ENCODE measurements at places on chromosomes 5 and 9.

DNA sequence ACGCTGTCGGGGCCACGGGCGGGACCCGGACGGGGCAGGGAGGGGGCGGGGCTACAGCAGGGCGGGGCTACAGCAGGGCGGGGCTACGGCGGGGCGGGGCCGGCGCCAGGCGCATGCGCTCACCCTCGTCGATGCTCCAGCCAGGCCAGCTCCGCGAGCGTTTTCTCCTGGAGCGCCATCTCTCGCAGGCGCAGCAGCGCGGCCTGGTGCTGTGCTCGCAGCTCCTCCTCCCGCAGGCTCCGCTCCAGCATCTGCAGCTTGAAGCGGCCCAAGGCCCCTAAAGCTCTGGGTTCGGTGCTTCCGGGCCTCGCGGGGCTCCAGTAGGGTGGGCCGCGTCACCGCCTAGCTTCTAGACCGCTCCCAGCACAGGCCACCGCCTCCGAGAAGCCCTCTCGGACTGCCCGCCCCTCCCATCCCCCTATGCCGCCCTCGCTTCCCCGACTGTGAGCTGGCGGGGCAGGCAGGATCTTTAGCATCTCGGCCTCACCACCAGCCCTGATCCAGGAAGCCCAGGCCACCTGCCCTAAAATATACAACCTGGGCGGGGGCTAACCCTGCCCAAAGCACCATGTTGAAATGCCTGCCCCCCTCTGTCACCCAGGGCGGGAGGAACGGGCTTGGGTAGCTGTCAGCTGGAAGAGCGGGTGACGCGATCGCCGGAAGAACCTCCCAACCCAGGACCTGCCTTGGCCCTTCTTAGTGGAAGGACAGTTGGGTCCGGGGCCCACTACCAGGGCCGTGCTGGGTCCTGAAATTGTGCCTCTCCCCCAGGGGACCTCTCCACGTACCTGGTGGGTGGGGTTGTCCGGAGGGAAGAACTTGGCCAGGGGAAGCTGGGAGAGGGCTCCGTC lies 21.9 kb upstream of the QSOX2 start:
- peak; percentile 69 for DNase-seq

- no peak for DNase-seq
Measured at GRCh38 chr9:2039294-2040180, 24.4 kb downstream of the SMARCA2 start.

- DNase-seq: no peak
Measured at GRCh38 chr9:80994892-80995291, 694.5 kb downstream of the TLE1 start.

DNA sequence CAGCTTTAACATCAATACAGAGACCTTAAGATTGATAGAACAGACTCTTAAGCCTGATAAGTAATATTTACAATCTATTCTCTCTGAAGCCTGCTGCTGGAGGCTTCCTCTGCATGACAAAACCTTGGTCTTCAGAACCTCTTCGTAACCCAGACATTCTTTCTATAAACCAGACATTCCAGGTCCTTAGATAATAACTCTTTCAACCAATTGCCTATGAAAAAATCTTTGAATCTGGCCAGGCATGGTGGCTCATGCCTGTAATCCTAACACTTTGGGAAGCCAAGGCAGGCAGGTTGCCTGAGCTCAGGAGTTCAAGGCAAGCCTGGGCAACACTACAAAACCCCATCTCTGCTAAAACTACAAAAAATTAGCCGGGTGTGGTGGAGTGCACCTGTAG lies 327.8 kb downstream of the ENC1 start:
- DNase-seq: no peak

DNA sequence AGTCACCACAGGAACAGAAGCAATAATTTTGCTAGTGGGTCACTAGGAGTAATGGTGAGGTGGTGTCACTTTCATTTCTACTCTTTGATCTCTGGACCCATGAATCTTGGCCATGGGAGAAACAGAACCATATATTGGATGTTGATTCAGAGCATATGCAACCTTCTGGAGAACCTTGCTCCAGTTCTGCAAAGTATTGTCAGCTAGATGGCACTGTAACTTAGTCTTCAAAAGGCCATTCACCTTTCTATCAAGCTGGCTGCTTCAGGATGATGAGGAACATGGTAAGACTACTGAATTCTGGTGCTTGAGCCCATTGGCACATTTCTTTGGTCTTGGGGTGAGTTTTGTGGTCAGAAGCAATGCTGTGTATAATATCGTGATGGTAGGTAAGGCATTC lies 129.1 kb upstream of the FBN2 start:
- DNase-seq: no peak

GRCh38 chr5:163190283-163190682 lies 247.1 kb upstream of the CCNG1 start:
- DNase-seq: no peak

DNA sequence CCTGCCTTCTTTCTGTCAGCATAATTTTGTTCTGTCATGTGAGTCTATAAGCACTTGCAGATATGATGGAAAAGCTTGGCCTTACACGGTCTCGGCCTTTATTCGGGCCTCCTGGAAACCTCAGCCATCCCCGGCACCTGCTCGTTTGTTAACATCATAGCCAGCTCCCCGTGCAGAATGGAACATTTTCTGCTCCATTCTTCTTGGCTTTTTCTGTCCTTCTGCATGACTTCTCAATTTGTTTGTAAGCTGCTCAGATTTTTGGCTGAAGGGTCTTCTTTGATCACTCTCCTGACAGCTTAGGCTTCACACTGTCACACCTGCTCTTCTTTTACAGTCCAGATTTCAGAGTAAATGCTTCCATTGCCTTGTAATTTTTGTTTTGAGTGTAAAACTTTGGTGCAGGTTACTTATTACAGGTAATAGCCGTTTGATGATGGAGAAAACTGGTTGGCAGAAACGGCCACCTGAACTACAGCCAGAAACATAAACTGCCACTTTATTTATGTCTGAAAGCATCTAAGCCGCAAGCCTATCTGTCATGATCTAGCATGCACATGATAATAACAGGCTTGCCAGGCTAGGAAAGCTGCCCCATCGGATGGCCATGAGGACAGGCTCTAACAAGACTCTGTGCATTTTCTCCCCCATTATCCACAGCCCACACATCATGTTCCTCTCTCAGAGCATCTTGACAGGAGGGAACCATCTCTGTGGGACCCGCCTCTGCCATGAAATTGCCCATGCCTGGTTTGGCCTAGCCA lies 197.0 kb downstream of the AOPEP start:
- no peak for DNase-seq

- DNase-seq: no peak
Measured at GRCh38 chr5:90221951-90222350, 187.6 kb downstream of the CETN3 start.

DNA sequence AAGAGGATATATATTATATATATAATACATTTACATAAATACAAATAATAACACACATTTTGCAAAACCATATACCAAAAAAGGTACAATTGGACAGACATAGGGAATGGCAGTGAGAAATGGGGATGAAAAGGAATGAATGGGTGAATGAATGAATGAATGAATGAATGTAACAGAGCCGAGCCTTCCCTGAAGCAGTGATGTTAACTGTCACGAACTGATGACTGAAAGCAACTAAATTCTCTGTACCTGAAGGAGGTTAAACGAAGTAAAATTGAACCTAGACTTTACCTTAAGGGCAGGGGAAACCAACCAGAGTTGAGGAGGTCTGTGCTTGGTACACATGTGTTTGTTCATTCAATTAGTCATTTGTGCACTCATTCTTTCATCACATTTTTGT lies 169.6 kb upstream of the TBC1D2 start:
- no peak for DNase-seq

GRCh38 chr5:135660826-135661575 lies 82.2 kb upstream of the CXCL14 start:
- DNase-seq: no peak

- no peak for DNase-seq
Measured at GRCh38 chr5:112109331-112110007, 309.6 kb downstream of the EPB41L4A start.

DNA sequence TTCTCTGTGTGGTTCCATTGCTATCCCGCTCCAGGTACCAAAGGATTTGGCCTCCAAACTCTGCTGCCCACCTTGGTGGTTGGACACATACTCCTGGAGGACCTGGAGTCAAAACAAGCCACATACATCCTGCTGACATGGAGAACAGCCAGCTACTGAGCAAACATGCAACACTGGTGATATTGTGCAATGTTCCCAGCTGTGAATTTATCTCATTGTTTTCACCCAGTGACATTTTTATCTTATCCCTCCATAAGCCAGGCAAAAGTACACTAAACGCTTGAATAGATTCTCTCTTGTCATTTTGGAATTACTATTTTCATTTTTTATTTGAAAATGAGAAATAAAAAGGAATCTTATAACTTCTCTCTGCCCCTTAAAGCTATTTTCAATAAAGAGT lies 11.1 kb upstream of the CTSL start:
- DNase-seq: no peak

GRCh38 chr9:131642496-131643083 lies 97.3 kb downstream of the PRRT1B start:
- DNase-seq: no peak

- DNase-seq: no peak
Measured at GRCh38 chr9:7366121-7366520, 433.5 kb downstream of the DMAC1 start.

DNA sequence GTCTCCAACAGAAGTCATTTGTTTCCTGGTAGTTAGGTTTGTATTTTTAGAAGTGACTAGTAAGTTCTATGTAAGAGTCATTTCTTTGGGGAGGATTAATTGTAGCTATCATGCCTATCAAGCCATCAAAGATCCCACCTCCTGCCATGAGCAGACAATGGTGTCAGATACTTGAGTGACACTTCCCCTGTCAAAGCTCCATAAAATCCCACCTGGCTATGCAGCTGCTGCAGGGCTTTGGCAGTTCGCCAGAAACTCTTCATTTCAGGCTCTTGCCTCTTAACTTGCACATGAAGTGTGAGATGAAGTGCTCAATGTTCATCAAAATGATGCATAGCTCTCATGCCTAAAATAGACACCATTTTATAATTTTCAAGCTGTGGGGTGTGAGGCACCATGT lies 312.1 kb downstream of the CDH12 start:
- no peak for DNase-seq

DNA sequence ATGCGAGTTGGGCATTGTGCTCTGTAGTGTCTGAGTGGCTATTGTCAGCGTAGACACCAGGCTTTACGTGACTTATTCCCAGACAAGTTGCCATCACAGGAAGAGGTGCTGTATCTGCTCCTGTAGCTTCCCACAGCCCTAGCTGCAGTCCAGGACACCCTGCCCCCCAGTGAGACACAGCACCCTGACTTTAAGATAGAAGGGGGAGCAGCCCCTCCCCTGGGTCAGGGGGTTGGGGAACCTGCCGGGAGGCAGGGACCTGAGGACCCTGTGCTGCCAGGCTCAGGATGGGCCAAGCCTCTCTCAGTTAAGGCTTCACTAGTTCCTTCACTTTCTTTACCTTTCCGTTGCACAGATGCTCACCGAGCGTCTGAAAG lies 75.4 kb downstream of the NEK6 start:
- DNase-seq: no peak

DNA sequence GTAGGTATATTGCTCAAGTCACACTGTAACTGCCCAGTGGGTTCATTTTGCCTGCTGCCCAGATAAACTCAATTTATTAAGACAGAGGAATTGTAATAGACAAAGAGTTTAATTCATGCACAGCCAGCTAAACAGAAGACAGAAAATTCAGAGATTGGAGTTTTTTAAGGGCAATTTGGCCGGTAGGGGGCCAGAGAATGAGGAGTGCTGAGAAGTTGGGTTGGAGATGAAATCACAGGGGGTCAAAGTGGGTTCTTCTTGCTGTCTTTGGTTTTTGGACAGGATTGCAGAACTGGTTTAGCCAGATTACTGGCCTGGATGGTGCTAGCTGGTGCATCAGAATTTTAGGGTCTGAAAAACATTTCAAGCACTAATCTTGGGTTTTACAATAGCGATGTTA lies 20.7 kb upstream of the IL33 start:
- no peak for DNase-seq

DNA sequence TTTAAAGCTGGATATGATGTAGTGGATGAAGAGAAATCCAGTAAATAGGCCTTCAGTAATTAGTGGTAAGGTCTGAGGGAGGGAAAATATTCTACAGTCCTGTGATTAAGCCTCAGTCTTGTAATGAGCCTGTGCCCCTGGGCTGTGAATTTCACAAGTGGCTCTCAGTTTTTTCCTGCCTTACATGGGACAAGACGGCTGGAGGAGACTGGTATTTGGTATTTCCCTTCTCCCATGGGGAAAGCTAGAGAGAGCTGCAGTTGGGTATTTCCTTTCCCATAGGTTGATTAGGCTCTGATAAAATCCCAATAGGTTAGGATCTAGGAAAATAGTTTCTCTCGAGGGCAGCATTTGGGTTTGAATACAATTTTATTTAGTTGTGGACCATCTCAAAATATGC lies 62.2 kb upstream of the GNA14 start:
- no peak for DNase-seq

GRCh38 chr9:86854898-86855523 lies 92.3 kb downstream of the GAS1 start:
- no peak for DNase-seq

DNA sequence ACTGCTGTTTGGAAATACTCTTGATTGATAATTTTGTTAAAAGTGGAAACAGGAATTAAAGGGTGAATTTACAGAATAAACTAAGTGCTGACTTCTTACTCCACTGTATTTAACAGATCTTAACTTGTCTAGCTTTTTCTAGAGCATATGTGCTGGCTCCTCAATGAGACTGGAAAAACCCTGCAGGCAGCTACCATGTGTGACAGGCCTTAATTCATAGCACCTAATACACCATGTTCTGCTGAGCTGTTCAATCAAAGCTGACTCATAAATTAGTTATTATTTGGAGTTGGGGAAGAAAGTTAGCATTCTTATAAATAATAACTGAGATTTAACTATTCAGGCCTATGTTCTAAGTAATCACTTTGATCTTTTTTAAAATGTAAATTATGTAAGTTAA lies 29.4 kb downstream of the CTNNAL1 start:
- no peak for DNase-seq

DNA sequence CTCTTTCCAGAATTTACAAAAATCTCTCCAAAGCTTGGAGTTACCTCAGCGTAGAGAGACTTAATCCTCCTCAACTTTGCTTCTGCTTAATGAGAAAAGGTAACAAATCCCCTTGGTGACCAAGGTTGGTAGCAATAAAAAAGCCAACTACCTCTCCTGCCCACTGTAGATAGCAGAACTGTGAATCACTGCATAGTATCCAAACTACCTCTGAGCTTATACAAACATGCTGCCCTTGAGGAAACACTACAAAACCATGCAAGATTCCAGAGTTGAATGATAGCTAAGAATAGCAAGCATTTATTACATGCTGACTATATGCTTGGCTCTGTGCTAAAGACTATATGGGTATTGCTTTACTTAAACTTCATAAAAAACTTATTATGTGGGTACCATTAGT lies 2.8 kb upstream of the ADAMTS12 start:
- DNase-seq: no peak

DNA sequence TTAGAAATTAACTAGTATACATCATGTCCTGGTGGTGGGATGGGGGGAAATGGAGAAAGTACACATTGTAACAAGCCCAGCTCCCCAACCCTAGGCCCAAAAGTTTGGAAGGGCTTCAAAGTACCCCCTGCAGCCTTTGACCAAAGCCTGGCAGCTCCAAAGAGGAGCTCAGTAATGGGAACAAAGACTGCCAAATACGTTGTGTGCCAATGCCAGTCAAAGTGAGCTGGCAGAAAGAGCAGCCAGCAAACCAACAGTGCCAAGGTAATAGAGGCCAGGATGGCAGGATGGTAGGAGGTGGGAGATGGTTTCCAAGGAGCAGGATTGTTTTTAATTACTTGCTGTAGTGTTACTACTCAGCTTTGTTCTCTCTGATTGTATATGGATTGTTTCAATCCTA lies 248.3 kb downstream of the COX7C start:
- DNase-seq: no peak
